NCI-H524 treated with DMSO at 0.1 percent for 48 hours (cell line): ENCODE measurements at places on chromosomes 6 and 20.
A peak's percentile ranks its signal among the peaks of the same experiment; 100 is the strongest.

- DNase-seq = no peak
These were observed 25.8 kb upstream of the SLC9A8 start for GRCh38 chr20:49786668-49787370.

DNA sequence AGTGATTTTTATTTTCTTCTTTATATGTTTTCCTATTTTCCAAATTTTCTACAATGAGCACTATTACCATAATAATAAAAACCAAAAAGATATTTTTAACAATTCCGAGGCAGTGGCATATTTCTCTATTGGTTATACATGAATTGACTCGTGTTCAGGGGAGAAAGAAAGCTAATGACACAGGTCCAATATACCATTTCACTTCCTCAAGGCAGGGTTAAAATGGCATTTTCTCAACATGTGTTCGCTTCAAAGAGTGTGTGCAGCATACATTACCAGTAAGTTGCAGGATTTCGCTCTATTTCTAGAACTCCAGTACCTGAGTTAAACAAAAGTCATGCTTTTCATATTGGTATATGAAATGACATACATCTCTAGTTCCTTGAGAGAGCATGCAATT, 35.1 kb upstream of the DTNBP1 start:
- DNase-seq = no peak

- no peak for DNase-seq
These were observed 14.1 kb downstream of the SAMD5 start for GRCh38 chr6:147522597-147522996.

GRCh38 chr6:138455746-138456400, 43.4 kb downstream of the NHSL1 start:
- no peak for DNase-seq

DNA sequence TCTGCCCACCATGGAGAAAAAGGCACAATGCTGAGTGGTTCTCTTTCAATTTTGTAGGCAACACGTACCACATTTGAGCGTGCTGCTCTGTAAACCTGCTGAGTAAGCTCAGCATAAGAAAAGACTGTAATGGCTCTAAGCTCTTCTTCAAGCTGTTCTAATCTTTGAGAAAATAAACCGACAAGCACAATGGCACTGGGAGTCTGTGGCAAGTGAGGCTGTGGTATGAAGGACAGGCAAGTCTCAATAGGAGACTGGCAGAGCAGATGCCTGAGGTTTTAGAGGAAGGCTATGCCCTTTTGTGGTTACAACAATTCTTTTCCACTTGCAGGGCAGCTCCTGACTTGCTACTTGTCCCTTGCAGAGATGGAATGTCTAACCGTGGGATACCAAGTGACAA, 136.7 kb upstream of the EXOC2 start:
- DNase-seq = no peak

DNA sequence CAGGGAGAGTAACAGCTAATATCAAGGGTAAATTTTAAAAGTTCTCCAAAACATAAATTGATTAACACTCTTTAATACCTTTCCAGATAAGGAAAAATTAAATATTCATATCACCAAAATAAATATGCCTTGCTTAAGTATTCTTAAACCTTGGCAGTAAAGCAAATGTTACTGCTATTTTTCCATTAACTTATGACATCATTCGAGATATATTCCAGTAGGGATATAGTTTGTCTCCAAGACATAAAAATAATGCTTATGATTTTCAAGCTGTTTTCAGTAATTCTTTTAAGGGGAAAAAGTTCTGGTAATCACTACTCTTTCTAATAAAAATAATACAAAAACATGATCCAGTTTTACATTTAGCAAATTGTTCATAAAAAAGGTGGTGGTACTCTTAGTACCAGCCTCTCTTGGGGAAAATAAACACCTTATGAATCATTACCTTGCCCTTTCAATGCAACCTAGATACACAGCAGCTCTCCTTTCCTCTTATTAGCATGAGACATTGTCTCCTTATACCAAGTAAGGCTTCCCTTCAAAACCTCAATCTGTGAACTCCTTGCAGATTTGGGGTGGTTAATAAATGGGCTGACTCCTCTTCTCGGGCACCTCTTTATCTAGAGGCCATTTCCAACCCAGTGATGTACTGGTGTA, 31.5 kb upstream of the LTV1 start:
- no peak for DNase-seq

DNA sequence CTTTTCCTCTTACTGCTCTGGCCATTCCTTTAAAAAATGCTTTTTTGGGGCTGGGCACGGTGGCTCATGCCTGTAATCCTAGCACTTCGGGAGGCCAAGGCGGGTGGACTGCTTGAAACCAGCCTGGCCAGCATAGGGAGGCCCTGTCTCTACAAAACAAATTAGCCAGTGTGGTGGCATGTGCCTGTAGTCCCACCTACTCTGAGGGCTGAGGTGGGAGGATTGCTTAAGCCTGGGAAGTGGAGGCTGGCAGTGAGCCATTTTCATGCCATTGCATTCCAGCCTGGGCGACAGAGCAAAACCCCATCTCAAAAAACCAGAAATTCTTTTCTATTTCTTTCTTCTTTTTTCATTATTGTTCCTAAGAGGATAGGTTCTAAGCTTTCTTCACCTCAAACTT, 36.9 kb upstream of the RNF144B start:
- no peak for DNase-seq

DNA sequence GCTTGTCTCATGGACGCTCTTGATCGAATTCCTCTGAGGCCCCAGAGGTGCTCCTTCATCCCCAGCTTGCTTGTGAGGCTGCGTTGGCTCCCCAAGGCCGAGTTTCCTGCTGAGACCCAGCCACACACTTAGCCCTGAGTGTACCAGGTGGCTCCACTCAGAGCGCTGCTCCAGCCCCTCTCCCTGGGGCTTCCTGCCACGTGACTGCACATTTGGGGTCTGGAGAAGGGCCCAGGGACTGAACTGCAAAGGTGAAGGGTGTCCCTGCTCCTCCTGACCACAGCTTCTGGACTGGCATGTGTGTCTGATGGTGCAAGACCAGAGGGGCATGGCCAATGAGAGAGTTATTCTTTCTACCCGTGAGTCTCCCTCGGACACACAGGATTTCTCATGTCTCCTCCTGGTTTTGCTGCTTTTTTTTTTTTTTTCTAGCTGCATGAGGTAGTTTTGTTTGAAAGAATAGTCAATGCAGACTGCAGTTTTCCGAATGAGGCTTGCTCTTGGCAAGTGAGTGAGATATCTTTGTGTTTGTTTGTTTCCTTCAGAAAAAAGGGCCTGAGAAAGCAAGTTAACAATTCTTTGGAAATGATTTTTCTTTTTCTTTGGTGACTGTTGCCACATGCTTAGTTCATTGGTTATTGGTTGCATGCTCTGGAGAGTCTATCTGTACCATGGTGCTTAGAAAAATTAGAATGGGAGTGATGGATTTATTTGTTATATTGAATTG, 3.1 kb upstream of the ZNF831 start:
- no peak for DNase-seq

DNA sequence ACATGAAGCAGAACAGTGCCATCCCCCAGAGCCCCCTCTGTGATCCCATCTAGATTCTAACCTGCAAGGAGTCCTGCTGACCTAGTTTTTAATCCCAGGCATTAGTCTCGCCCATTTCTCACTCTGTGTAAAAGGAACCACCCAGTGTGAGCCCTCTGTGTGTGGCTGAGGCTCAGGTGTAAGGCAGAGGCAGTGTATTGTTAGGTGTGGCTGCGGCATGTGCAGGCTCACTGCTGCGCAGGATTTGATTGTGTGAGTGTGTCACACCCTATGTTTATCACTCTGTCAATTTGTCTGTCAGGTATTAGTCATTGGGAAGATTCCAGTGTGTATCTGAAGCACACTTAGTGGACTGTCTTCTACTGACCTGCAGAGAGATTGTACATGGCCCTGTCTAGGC, 13.7 kb upstream of the CST8 start:
- no peak for DNase-seq

GRCh38 chr6:30555816-30556065, 548 bp downstream of the GNL1 start:
- DNase-seq = no peak

GRCh38 chr20:13487202-13487601, 151.5 kb downstream of the TASP1 start:
- DNase-seq = no peak

DNA sequence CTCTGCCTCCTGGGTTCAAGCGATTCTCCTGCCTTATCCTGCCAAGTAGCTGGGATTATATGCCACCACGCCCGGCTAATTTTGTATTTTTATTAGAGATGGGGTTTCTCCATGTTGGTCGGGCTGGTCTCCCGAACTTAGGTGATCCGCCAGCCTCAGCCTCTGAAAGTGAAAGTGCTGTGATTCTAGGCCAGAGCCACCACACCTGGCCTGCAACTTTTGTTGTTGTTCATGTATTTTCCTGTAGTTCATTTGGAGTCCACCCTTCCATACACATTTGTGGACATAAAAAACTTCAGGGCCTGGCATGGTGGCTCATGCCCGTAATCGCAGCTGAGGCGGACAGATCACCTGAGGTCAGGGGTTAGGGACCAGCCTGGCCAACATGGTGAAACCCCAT, 14.5 kb downstream of the HSPA1B start:
- no peak for DNase-seq

DNA sequence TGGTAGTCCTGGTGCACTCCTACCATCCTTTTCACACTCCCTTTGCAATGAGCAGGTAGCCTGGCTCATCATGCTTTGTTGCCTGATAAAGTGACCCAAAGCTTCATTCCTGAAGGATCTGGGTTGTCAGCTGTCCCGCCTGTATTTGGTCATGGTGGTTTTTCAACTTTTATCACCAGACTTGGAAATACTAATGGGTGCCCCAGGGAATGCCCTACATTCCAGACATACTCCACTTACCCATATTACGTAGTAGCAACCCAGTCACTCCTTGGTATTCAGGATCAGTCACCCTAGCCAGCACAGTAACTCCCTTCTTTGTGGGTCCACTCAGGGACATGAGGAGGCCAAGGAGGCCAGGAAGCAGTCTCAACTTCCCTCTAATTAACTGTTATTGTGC, 199.2 kb downstream of the MAFB start:
- no peak for DNase-seq

DNA sequence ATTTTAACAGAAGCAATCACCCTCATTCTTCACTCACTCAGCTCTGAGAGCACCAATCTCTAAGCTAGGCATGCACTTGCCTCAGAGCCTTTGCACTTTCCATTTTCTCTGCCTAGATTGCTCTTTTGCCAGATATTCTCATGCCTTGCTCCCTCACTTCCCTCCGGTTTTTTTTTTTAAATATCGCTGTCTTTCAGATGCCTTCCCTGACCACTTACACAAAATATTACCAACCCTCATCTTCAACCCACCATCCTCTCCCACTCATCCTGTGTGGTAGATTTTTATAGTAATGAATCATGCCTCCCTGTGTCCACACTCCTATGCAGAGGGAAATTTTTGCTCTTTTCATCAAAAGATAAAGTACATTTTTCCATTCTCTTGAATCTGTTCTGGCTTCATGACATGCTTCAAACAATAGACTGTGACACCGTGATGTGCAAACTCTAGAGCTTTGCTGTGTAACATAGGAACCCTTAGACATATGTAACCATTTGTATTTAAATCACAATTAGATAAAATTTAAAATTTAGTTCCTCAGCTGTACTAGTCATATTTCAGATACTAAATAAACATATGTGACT, 437.1 kb downstream of the UTRN start:
- no peak for DNase-seq

- no peak for DNase-seq
These were observed 67.2 kb upstream of the SNX9 start for GRCh38 chr6:157755746-157756411.

DNA sequence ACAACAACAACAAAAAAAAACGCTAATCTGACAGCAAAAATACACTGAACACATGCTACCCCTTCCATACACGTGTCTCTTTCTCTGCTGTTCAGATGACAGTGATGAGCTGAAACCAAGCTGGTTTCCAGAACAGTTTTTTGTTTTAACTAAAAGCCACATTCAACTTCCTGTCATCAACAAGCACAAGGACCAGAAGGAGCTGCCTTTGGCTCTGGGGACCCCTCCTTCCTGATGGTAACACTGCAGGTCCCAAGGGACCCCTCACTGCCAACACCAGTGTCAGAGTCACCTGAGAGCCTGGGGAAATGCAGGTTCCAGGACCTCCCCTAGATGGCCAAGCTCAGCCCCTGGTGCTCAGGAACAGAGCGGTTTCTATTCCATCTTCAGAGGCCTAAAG, 6.0 kb downstream of the CST7 start:
- DNase-seq = no peak

DNA sequence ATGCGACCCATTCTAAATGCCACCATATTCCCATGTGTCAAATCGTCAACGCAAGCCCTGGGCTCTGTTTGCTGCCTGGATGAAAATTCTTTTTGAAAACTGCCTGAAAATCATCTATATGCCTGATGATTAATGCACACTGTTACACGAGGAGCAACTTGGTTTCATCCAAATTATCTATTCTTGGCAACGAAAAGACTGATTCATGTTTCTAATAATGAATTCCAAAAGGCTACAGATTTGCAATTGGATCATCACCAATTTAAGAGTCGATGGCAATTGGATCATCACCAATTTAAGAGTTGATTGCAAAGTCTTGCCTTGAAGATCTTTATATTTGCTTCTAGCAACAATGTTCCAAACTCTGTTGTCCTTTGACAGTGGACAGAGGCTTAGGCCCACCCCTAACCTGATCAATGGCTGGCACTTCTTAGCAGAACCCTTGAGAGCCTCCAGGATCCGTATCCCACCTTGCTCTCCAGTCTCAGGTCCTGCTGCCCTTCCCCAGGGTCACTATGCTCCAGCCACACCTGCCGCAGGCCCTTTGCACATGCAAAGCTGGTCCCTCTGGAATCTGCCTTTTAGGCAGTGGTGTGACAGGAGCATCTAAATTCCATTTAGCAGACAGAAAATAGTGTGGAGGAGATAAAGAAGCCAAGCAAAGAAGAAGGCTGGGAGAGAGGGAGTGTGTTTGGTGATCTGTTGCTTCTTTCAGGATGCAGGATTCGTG, 460.9 kb upstream of the SULF2 start:
- no peak for DNase-seq

GRCh38 chr20:49103019-49103418, 56.9 kb downstream of the CSE1L start:
- no peak for DNase-seq

DNA sequence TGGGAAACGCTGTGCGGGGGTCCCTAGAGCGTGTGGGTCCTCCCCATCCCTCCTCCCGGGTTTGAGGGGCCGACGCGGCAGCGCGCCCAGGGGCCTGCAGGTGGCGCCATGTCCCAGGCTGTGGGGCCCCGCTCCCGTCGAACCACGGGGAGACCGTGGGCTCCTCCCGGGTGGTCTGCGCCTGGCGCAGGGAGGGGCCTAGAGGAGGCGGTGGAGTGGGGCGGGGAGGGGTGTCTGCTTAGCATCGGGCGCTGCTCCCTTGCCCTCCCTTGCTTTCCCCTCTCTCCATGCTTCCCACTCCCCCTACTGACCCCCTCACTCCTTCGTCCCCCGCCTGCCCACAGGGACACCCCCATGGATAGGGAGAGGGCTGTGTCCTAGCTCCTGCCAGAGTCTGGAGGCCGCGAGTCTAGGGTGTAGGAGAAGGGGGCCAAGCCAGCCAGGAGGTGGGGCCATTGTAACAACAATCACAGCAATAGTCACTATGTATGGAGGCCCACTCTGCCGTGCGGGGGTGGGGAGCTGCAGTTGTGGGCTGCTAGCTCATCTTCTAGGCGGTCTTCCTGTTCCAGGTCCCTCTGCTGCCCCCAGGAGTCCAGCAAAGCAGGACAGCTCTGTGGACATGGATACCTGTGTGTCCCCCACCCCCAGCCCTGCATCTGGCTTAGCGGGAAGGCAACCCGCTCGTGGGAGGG, 51.7 kb downstream of the CHMP4B start:
- peak; percentile 28 for DNase-seq

- no peak for DNase-seq
These were observed 27.8 kb downstream of the CCN2 start for GRCh38 chr6:131923356-131923755.
